ENCODE measurements at places on chromosomes 12 and 14.

GRCh38 chr12:131014343-131014742 lies 60.6 kb downstream of the ADGRD1 start:
- no peak for ATAC-seq

- no peak for ATAC-seq
These were observed 18.1 kb downstream of the RFC5 start for GRCh38 chr12:118034429-118035189.

- no peak for ATAC-seq
These were observed 225.6 kb downstream of the PPM1H start for GRCh38 chr12:62709311-62709710.

GRCh38 chr14:68367536-68367935 lies 425.3 kb downstream of the ZFP36L1 start:
- ATAC-seq: no peak

GRCh38 chr14:71554323-71554722 lies 377.9 kb upstream of the RGS6 start:
- ATAC-seq: no peak

- ATAC-seq: no peak
These were observed 48.3 kb upstream of the BCL2L14 start for GRCh38 chr12:12022306-12022936.

- no peak for ATAC-seq
These were observed 175.2 kb upstream of the ATP2B1 start for GRCh38 chr12:89883630-89884389.

DNA sequence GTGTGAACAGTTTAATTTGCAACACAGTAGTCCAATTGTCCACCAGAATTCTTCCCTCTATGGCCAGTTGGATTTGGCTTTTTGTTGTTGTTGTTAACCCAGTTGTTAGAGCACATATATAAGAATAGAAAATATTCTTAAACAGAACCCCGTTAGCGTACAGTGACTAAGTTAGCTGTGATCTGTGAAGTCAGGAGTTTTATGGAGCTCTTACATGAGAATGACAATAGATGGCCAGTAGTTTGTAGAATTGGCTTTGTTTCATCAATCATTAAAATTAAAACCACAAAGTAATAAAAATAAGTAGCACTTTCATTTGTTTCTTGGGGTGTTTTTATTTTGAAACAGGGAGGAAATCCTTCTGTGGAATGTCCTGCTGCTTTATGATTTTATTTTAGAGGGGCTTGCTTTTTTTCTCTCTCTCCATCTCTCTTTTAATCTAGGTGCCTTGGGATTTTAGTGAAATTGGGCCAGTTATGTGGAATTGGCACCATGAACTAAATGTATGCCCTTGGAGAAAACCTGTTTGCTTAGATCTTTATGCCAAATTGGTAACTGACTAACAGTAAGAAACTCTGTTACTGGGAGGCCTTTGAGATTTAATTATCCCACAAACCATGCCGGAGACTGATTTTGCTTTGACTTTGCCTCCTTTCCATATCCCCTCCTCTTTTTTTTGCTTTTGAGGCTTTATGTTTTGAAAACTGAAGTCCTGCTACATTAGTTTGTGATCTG lies 22.9 kb downstream of the FBXW8 start:
- no peak for ATAC-seq

DNA sequence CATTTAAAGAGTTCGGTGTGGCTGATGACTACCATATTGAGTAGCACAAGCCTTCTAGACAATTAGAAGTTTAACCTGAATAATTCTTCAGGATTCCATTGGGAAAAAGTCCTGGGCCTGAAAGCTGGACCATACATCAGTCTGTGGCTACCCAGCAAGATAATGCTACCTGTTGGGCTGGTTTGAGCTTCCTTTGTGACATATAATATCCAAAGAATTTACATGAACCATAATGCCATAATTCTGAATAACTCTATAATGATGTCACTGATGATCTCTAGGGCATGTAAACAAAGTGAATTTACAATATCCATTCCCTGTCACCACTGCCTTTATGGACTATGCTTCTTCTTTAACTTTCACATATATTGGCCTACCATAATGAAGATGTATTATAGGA lies 3.8 kb upstream of the YBX3 start:
- no peak for ATAC-seq

- ATAC-seq: no peak
These were observed 10.6 kb upstream of the FOXN3 start for GRCh38 chr14:89427426-89428172.

DNA sequence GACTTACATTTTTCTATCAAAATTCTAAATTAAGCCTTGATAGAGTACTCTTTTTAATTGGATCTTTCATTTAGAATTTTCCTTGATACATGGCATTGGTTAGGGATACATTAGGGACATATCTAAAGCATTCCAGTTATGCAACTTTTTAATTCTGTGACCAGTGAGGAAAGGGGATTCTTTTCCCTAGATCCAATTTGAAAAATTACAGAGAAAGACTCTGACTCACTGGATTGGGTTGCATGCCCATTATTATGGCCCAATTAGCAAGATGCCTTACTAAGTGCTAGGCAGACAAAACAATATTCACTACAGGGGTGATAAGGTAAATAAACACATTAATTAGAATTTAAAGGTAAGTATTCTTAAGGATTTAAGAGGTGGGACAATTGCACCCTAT lies 5.2 kb upstream of the RAD52 start:
- no peak for ATAC-seq

GRCh38 chr14:60094306-60094897 lies 2.7 kb downstream of the PCNX4 start:
- ATAC-seq: no peak

DNA sequence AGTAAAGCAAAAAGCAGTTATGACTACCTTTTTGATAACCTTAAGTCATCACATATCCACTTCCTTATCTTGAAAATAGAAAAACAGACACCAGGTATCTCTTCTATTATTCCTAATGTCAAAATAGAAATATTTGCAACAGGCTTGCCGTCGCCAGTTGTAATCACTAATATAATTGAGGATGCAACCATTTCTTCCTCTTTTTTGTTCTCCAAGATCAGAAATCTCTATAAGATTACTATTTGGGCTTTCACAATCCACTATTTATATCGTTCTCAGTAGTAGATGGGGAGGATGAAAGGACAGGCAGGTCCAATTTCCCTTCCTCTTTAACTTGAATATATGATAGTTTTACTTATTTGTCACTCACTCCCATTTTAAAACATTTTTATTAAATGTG lies 130.2 kb upstream of the HMGA2 start:
- no peak for ATAC-seq

DNA sequence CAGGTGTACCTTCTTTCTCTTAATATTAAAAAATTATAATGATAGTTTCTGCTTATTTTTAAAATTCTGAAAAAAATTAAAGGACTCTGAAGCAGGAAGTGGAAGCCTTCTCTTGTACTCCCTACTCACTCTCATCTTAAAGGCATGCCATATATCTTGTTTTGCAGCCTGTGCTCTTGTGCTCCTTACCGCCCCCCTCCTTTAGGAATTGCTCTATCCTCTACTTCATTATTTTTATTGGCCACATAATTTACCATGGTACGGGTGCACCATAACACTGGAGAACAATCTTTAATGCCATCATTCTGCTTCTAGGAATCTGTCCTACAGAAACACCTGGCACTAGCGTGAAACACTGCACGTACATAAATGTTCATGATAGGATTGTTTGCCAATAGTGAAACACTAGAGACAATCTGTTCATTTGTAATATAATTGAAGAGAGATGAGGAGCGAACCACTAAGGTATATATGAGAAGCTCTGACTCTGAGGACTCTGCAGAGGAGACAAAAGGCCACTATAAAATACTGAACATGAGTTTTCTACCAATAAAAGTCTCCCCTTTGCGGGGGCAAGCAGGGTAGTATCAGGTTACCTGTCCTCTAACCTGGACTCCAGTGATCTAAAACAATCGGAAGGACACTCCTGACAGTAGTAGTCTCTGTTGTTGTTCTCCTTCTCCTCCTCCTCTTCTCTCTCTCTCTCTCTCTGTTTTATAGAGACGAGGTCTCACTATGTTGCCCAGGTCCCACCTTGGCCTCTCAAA lies 6.3 kb upstream of the NYNRIN start:
- no peak for ATAC-seq

GRCh38 chr12:2853626-2854025 lies 3.2 kb downstream of the TEX52 start:
- ATAC-seq: peak; percentile 32

DNA sequence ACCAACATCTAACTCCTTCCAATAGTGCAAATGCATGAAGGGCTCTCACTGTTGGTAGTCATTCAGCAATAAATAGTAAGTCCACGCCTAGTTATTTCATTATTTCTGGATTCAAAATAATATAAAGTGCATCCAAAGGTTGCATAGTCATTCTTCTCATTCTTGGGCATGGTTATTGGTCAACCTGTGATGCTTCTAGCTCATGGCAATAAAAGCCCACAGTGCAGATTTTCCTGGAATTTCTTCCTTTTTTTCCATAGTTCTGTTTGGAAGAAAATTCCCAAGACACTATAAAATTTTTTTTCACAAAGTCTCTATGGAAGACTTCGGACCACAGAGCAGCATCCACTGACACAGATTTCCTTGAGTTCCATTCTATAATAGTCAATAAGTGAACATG lies 7.6 kb downstream of the CD69 start:
- no peak for ATAC-seq

DNA sequence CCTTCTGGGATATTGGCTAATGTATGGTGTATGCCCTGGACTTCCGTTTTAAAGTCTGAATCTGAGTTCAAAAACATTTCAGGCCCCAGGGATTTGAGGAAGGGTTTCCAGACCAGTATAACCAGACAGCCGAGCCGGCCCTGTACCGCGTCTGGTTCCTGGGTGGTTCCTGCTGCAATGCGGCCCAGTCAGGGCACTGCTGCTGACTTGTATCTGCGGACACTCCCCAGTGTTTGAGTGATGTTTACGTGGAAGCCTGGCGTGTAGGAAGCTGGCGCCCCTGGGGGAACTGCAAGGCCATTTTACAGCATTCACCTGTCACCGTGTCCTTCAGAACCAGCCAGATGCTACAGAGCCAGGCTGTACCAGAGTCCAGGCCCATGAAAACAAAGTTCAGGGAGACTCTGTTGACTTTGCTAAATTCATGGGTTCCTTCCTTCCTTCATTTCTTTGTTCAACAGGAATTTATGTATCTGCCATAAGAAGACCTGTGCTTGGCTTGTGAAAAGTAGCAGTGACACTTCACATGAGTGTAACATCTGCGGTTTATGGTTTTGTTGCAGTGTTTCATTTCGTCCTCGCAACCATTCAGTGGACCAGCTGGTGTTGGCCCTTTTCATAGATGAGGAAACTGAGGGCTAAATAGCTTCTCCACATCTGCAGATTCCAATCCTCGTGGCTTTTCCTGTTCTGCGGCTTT lies 16.8 kb downstream of the EML1 start:
- no peak for ATAC-seq

DNA sequence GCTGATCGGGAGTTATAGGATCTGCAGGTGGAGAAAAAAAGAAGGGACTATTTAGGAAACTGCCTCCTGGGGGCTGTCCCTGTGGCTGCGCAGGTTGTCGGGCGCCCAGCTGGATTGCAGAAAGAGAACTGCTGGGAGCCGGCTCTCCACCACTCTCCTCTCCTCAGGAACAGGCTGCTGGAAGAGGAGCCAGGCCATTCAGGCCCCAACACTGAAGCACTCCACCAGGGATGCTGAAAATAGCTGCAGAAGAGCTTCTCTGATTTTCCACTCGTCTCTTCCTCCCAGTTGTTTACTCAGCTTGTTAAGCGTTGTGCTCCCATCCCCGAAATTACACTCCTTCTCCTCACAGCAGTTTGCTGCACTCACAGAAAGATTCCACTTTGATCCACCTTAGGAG lies 347.3 kb downstream of the GLT1D1 start:
- ATAC-seq: no peak

GRCh38 chr12:26030371-26030770 lies 71.9 kb downstream of the RASSF8 start:
- no peak for ATAC-seq

- ATAC-seq: no peak
These were observed 693 bp downstream of the CBX5 start for GRCh38 chr12:54279227-54279631.

DNA sequence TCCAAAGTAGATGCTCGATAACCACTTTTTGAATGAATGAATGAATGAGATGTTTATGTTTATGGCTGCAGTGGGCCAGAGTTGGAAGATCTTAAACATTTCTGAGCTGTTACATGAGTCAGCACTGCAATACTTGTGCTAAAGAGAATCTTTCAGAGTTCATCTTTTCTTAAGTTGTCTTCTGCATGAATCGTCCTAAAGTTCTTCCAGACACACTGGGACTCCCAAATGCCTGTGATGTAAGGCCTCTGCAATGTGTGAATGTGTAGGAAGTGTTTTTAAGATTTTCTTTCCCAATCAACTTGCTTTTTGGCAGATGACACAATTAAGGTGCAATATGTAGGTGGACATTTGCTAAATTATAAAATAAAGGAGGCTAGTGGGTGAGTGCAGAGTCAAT lies 50.3 kb upstream of the TRIM9 start:
- ATAC-seq: no peak

GRCh38 chr12:828726-829395 lies 76.5 kb downstream of the WNK1 start:
- ATAC-seq: no peak

DNA sequence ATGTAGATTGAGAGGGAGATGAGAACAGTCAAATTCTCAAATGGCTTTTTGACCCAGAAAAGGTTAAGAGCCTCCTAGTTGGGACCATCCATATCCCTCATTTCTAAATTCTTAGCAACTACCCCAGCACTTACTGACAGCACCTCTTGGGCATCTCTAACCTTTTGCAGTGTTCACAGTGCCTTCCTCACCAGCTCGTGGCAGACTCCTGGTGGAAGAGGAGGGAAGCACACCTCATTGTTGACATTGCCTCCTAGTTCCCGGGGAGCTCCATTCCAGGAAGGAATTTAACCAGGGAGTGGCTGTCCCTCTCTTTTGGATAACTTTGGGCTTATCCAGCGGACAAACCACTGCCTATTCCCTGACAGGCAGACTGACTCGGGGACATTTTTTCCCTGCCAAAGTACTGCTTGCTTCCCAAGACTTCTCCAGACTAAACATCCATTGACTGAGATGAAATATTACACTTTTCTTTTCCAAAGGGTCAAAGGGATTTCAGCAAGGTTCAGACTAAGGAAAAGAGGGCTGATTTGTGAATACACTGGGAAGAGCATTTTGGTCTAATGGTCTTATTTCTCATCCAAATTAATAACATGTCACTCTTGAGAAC lies 9.0 kb upstream of the OR6J1 start:
- ATAC-seq: peak; percentile 88

Measured in activated CD4-positive, CD25-positive, alpha-beta regulatory T cell treated with anti-CD3 and anti-CD28 coated beads, Interleukin-2, amount 50 U/mL, for 24 hours (primary cell).